IPS DF 6.9 (cell line): ENCODE measurements at places on chromosomes 2 and 18.

GRCh38 chr2:104733226-104733943, 120.5 kb upstream of the POU3F3 start:
- DNase-seq: peak; percentile 57

GRCh38 chr18:73839441-73839840, 308.2 kb downstream of the FBXO15 start:
- DNase-seq: no peak

- DNase-seq: no peak
These were observed 232.7 kb downstream of the MBD2 start for GRCh38 chr18:53991805-53992204.

DNA sequence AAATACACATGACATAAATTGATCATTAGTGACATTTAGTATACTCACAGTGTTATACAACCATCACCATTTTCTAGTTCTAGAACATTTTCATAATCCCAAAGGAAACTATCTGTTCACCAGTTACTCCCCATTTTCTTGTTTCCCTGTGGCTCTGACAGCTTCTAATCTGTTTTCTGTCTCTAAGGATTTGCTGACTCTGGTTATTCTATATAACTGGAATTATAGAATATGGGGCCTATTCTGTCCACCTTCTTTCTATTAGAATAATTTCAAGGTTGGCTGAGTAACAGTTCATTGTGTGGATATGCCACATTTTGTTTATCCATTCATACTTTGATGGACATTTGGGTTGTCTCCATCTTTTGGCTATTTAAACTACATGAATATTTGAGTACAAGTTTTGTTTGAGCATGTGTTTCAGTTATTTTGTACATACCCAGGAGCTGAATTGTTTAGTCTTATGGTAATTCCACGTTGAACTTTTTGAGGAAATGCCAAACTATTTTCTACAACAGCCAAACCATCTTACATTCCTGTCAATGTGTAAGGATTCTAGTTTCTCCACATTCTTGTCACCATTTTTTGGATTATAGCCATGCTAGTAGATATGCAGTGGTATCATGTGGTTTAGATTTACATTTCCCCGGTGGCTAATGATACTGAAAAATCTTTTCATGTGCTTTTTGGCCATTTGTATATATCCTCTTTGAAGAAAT, 20.5 kb downstream of the KIAA1328 start:
- no peak for DNase-seq
